ENCODE measurements at places on chromosomes 13 and 19. TPM values are rescaled to one million over a fixed set of nuclear protein-coding genes. Genes with fewer than 3 reads are reported as not detected.

The LRFN3 gene
- 8.4 TPM for total RNA-seq

The KLK10 gene
- total RNA-seq, result not detected

The CEACAM3 gene
- 0.32 TPM for total RNA-seq

The CACNG6 gene
- total RNA-seq, result not detected
